ENCODE measurements at places on chromosomes 2 and 18. TPM values are rescaled to one million over a fixed set of nuclear protein-coding genes. Genes with fewer than 3 reads are reported as not detected.

DNA sequence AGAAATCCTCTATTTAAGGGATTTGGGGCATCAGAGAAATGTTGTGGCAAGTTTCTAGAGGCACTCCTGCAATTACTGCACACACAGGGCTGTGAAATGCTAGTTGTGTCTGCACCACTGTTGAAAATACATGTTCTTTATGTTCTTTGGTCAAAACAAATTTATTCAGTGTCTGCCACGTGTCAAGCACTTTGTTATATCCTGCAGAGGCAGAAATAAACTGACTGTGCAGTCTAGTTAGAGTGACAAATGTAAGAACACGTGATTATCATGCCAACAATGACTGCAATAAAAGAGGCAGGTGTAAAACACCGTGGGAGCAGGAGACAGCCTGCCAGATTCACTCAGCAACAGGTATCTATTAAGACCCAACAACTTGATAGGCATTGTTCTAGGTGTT lies 423.3 kb downstream of the LRP1B start:
- DNase-seq = no peak

DNA sequence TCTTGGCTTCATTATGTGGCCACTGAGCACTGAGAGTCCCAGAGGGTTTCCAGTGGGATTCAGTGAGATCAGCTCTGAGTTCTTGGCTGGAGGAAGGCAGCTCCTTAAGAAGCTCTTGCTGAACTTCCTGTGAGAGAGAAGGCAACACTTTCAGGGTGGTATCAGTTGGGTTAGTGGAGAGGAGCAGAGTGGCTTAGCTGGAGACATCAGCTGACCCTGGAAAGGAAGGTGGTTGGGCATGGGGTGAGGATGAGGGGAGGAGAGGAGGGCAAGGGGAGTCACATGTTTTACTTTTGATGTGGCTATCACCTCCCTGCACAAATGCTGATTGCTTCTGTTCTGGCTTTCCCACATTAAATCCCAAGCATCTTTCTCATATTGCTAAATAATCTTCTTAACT lies 95.1 kb downstream of the ACOXL start:
- DNase-seq = no peak

- no peak for DNase-seq
Observed at GRCh38 chr2:61184263-61184662, 22.3 kb downstream of the C2orf74 start.

- no peak for DNase-seq
Observed at GRCh38 chr18:28065031-28065792, 111.7 kb downstream of the CDH2 start.

GRCh38 chr2:118291251-118291880 lies 203.1 kb downstream of the INSIG2 start:
- DNase-seq = no peak

- peak; percentile 25 for DNase-seq
Observed at GRCh38 chr2:70011335-70011734, 49.9 kb upstream of the ASPRV1 start.

Gene MYCN
- polyA plus RNA-seq = not detected

Measured in K562 (cell line).